Breast epithelium (tissue), 4 donors: ENCODE measurements at places on chromosomes 1 and 21.

GRCh38 chr1:6581561-6582305 is 1.9 kb downstream of the ZBTB48 start:
- peak overlapping the region; percentile 2 for H3K4me3 ChIP-seq
- H3K27me3 ChIP-seq, result no peaks in the 10 kb centered on the region
- H3K27ac ChIP-seq, result peak overlapping the region; percentile 97
- peaks cover 32% of the 10 kb centered on the region for H3K4me1 ChIP-seq

GRCh38 chr1:19694298-19694697 is 29.6 kb downstream of the HTR6 start:
- DNase-seq, result no peak
- H3K36me3 ChIP-seq, result no peaks in the 10 kb centered on the region
- no peaks in the 10 kb centered on the region for H3K27me3 ChIP-seq
- H3K4me3 ChIP-seq, result no peak overlapping the region

- H3K27me3 ChIP-seq, result no peaks in the 10 kb centered on the region
- H3K4me3 ChIP-seq, result no peak overlapping the region
- no peak for DNase-seq
- H3K36me3 ChIP-seq, result no peaks in the 10 kb centered on the region
- no peaks in the 10 kb centered on the region for H3K4me1 ChIP-seq
These were observed 24.1 kb downstream of the SLC45A3 start for GRCh38 chr1:205656236-205656635.

DNA sequence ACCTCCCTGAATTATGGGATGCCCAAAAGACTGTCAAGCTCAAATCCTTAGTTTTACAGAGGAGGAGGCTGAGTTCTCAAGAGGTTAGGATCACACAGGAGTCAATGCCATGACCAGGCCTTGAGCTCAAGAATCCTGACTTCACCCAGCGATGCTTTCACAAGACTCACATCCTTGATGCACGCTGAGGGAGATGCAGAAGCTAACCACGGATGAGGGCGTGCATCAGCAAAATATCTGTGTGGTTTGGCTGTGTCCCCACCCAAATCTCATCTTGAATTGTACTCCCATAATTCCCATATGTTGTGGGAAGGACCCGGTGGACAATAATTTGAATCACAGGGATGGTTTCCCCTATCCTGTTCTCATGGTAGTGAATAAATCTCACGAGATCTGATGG is 133.2 kb downstream of the KCNJ6 start:
- H3K4me1 ChIP-seq, result no peaks in the 10 kb centered on the region
- DNase-seq, result no peak
- H3K27me3 ChIP-seq, result no peaks in the 10 kb centered on the region

DNA sequence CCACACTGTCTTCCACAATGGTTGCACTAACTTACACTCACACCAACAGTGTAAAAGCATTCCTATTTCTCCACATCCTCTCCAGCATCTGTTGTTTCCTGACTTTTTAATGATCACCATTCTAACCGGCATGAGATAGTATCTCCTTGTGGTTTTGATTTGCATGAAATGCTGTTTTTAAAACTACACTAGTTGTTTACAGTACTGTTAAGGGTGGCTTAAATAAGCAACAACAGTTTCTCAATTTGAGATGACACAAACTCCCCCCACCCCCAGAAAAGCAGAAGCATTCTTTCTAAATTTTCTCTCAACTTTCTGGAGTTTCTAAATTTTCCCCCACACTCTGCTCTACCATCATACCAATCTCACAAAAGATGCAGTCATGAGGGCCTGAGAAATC is 7.1 kb upstream of the SLAMF7 start:
- no peak overlapping the region for H3K27ac ChIP-seq
- no peak for DNase-seq
- H3K4me1 ChIP-seq, result no peaks in the 10 kb centered on the region

- no peak overlapping the region for H3K27ac ChIP-seq
- H3K36me3 ChIP-seq, result no peaks in the 10 kb centered on the region
- no peaks in the 10 kb centered on the region for H3K4me1 ChIP-seq
- H3K27me3 ChIP-seq, result no peaks in the 10 kb centered on the region
- no peak for DNase-seq
- no peak overlapping the region for H3K4me3 ChIP-seq
These were observed 397.5 kb downstream of the KIF26B start for GRCh38 chr1:245552331-245552730.

DNA sequence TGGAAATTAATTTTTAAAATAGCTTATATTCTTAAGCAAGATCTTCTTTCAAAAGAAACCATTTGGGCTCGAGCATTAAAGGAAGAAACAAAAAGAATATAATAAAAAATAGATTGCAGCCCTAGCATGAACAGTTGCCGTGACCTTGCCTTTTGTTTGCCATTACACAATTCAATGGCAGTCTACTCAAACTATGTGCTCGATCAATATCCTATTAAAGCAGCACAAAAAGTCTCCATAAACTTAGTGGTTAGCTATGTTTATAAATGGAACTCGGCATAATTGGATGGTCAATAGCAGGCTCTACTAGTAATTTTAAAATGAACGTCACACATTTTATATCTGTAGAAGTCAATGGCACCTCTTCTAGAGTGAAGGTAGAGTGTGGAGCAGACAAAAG is 256.5 kb downstream of the NFIA start:
- no peaks in the 10 kb centered on the region for H3K4me1 ChIP-seq
- no peaks in the 10 kb centered on the region for H3K27me3 ChIP-seq
- H3K27ac ChIP-seq, result peak overlapping the region; percentile 21
- DNase-seq, result no peak
- no peak overlapping the region for H3K4me3 ChIP-seq
- no peaks in the 10 kb centered on the region for H3K36me3 ChIP-seq

GRCh38 chr1:235470741-235471439 is 33.4 kb downstream of the B3GALNT2 start:
- H3K4me3 ChIP-seq, result no peak overlapping the region
- no peaks in the 10 kb centered on the region for H3K4me1 ChIP-seq
- H3K27ac ChIP-seq, result no peak overlapping the region
- no peak for DNase-seq
- no peaks in the 10 kb centered on the region for H3K36me3 ChIP-seq
- H3K27me3 ChIP-seq, result no peaks in the 10 kb centered on the region

- no peak overlapping the region for H3K27ac ChIP-seq
- H3K27me3 ChIP-seq, result peaks cover 4% of the 10 kb centered on the region
- no peaks in the 10 kb centered on the region for H3K36me3 ChIP-seq
- no peak overlapping the region for H3K4me3 ChIP-seq
These were observed 3.1 kb downstream of the ACTA1 start for GRCh38 chr1:229430761-229431283.

DNA sequence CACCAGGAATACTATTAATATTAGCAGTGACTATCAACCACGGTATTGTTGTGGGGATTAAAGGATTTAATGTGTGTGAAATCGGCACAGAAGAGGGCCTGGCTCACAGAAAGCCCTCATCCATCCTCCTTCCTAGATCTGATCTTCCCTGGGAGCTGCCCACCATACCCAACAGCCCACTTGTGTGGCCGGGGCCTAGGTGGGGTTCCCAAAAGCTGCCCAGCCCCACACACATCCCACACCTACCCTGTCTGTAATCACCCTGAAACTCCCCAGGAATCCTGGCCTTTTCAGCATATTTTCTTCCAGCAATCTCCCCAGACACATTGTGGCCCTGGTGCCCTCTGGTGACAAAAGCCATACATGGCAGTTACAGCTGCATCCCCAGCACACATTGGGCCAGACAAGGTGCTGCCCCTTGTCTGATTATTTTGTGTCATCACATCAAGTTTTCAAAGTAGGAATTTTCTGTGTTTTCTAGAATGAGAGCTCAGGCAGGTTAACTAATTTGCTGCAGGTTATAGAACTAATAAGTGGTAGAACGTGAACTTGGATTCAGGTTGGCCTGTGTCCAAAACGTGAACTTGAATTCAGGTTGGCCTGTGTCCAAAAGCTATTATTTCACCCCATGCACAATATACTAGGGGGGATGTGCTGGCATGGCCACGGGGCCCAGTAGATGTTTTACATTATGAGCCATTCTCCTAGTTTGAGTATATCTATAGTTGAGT is 5.3 kb upstream of the SLC6A9 start:
- H3K36me3 ChIP-seq, result no peaks in the 10 kb centered on the region
- DNase-seq, result no peak
- no peaks in the 10 kb centered on the region for H3K4me1 ChIP-seq
- no peaks in the 10 kb centered on the region for H3K27me3 ChIP-seq
- H3K27ac ChIP-seq, result no peak overlapping the region

DNA sequence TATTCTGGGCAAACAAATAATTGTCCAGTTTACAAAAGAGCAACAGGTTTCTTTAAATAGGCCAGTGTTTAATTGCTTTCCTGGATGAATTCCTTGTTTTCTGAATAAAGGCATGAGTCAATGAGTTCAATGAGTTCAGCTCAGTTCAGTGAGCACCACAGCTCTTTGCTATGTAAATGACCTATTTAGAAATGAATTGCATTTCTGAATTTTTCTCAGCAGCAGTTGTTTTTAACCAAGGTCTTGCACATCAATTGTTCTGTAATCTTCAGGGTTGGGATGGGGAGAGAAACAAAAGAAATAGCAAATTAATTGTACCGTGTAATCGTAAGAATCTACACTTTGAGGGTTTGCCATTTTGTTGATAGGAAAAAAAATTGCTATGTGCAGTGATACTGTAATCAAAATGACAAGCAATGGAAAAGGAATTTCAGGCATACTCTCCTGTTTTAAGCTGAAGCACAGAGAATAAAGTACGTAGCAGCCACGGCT is 45.7 kb downstream of the MIS18A start:
- no peaks in the 10 kb centered on the region for H3K27me3 ChIP-seq
- no peak overlapping the region for H3K27ac ChIP-seq
- no peak for DNase-seq
- H3K4me3 ChIP-seq, result no peak overlapping the region

- no peaks in the 10 kb centered on the region for H3K27me3 ChIP-seq
- no peaks in the 10 kb centered on the region for H3K4me1 ChIP-seq
- DNase-seq, result no peak
- no peak overlapping the region for H3K27ac ChIP-seq
- H3K4me3 ChIP-seq, result no peak overlapping the region
These were observed 1064.9 kb downstream of the TTLL7 start for GRCh38 chr1:82934074-82934473.

GRCh38 chr1:224160171-224160682 is 22.8 kb upstream of the DEGS1 start:
- no peak overlapping the region for H3K27ac ChIP-seq
- no peaks in the 10 kb centered on the region for H3K4me1 ChIP-seq
- DNase-seq, result no peak
- H3K27me3 ChIP-seq, result no peaks in the 10 kb centered on the region
- peaks cover 7% of the 10 kb centered on the region for H3K36me3 ChIP-seq

DNA sequence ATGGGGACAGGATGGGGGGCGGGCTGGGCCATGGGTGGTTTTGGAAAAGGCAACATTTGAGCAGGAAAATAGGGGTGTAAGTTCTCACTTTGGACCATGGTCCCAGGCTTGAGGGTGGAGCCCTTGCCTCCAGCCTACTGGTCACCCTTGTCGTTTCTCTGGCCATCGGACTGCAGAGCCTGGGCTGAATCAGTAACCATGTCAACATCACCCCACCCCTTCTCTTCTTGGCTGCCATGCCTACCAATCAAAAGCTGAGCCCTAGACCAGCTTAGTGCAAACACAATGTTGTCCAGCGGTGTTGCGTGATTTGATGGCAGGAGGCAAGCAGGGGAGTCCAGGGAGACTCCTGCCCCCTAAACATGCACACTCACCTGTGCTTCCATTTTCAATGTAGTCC is 231.0 kb upstream of the KAZN start:
- H3K27me3 ChIP-seq, result no peaks in the 10 kb centered on the region
- H3K4me3 ChIP-seq, result no peak overlapping the region
- H3K36me3 ChIP-seq, result no peaks in the 10 kb centered on the region
- no peak for DNase-seq
- no peak overlapping the region for H3K27ac ChIP-seq

GRCh38 chr1:161730050-161730564 is 8.8 kb downstream of the FCRLB start:
- no peak overlapping the region for H3K4me3 ChIP-seq
- no peaks in the 10 kb centered on the region for H3K4me1 ChIP-seq
- no peaks in the 10 kb centered on the region for H3K36me3 ChIP-seq
- DNase-seq, result no peak

DNA sequence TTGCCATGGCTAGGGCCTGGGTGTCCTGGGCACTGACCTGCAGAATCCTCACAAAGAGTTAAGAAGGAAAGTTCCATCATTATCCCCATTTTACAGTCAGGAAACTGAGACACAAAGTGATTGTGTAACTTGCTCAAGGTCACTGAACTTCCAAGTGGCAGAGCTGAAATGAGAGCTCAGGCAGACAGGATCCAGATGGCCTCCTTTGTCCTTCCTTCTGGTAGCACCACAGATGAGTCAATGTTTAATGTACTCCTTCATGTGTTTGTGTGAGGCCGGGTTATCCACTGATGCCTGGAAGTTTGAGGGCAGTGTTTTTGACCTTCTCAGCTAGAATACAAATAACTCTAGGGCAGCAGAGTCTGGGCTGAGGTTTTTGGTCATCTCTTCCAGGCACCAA is 207.0 kb downstream of the TNR start:
- H3K36me3 ChIP-seq, result no peaks in the 10 kb centered on the region
- H3K4me3 ChIP-seq, result no peak overlapping the region
- DNase-seq, result no peak
- H3K27ac ChIP-seq, result no peak overlapping the region

DNA sequence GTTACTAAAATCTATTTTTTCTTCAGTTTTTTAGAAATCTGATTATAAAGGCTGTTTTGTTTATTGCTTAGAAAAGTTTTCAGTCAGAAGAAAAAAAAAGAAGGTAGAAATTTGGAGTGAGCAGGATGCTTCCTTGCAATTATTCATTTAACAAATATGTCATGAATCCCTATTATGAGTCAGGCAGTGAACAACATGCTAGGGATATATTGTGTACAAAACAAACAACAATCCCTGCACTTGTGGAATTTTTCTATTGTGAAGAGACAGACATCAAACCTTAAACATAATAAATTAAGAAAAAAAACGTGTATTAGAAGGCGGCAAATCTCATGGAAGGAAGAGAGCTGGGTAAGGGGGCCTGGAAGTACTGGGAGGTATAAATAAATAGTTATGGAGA is 664.1 kb upstream of the CAMK1G start:
- no peak overlapping the region for H3K27ac ChIP-seq
- no peaks in the 10 kb centered on the region for H3K27me3 ChIP-seq
- no peak for DNase-seq
- no peak overlapping the region for H3K4me3 ChIP-seq
- H3K4me1 ChIP-seq, result no peaks in the 10 kb centered on the region
- H3K36me3 ChIP-seq, result no peaks in the 10 kb centered on the region

GRCh38 chr1:170140371-170140770 is 5.4 kb upstream of the NTMT2 start:
- no peak for DNase-seq
- H3K36me3 ChIP-seq, result no peaks in the 10 kb centered on the region
- H3K27me3 ChIP-seq, result no peaks in the 10 kb centered on the region
- no peak overlapping the region for H3K27ac ChIP-seq

DNA sequence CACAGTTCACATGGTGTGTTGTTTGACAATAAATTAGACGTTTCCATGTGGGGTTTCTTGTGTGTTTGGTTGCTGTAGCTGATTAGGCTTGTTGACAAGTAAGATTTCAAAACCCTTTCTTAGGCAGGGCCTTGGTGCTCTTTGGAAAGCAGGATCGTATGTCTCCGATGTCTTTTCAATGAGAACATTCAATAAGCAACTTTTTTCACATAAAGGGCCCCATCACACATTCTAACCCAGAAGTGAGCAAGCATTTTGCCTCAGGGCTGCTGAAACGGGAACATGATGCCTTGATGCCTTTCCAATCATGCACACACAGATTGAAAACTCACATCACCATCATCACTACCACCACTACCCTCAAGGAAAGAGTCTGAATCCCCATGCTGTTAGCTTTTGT is 33.1 kb downstream of the LPAR3 start:
- no peaks in the 10 kb centered on the region for H3K27me3 ChIP-seq
- DNase-seq, result no peak
- no peak overlapping the region for H3K4me3 ChIP-seq
- H3K4me1 ChIP-seq, result no peaks in the 10 kb centered on the region
- no peaks in the 10 kb centered on the region for H3K36me3 ChIP-seq
